A549 treated with dexamethasone at 1 μM for 4 hours (cell line): ENCODE measurements at places on chromosomes 11 and 22. TPM values are rescaled to one million over a fixed set of nuclear protein-coding genes. Genes with fewer than 3 reads are reported as not detected.

The OR6T1 gene
- total RNA-seq, result not detected in 5 replicates

The GTF2H1 gene
- 35.7 to 38.8 TPM (median 36.8 TPM) in 5 replicates for total RNA-seq

The TSPAN18 gene
- total RNA-seq, result 3.1 to 5.1 TPM (median 4.8 TPM) in 5 replicates

The RASGRP2 gene
- total RNA-seq, result 0.71 to 2.2 TPM (median 1.6 TPM) in 5 replicates

The CALCA gene
- 0.08 to 0.20 TPM in 2 of 5 replicates, not detected in the others for total RNA-seq
